ENCODE measurements at places on chromosomes 5 and 9.
A peak's percentile ranks its signal among the peaks of the same experiment; 100 is the strongest.

DNA sequence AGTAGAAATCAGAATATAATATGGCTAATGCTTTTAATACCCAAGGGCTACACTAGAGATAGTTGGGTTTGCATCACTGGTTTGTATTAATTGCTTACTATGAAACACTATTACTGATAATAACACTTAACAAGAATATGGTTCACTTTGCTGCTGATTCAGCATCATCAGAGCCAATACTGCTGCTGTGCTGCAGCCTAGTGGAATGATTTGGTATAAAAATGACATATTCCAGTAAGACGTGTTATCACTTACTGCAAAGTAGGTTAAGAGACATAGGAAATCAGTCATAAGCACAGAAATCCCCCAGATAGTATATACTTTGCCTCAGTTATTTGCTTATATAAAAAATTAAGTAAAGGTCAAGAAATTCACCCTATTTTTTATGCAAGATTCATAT, 2.8 kb downstream of the CDH10 start:
- DNase-seq, result peak; percentile 31

GRCh38 chr5:78793907-78794662, 145.5 kb upstream of the LHFPL2 start:
- DNase-seq, result no peak

DNA sequence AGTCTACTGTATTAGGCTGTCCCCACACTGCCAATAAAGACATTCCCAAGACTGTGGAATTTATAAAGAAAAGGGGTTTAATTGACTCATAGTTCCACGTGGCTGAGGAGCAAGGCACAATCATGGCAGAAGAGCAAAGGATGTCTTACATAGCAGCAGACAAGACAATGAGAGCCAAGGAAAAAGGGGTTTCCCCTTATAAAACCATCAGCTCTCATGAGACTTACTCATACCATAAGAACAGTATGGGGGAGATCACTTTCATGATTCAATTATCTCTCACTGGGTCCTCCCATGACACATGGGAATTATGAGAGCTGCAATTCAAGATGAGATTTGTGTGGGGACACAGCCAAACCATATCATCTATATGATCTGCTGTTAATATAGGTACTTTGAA, 14.8 kb upstream of the FSTL4 start:
- no peak for DNase-seq

GRCh38 chr9:109411798-109412352, 86.2 kb downstream of the PTPN3 start:
- DNase-seq, result peak; percentile 78

DNA sequence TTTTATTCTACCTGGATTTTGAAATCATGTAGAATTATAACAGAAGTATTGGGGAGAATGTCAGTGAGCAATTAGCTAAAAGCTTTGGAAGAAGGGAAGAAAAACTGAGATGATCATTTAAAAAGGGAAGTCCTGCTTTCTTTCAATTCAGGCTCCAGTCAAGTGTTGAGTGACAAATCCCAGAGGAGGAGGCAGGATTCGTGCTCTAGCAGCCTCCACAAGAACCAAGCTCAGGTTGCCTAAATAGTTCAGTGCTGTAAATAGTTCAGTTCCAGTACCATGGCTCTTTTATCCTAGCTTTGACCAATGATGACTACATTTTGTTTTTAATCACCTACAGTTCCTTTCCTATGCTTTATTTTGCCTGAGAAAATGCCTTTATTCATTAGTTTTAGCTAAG, 204.9 kb upstream of the NREP start:
- DNase-seq, result peak; percentile 32

- DNase-seq, result no peak
Measured at GRCh38 chr5:143893638-143894037, 81.7 kb downstream of the HMHB1 start.

DNA sequence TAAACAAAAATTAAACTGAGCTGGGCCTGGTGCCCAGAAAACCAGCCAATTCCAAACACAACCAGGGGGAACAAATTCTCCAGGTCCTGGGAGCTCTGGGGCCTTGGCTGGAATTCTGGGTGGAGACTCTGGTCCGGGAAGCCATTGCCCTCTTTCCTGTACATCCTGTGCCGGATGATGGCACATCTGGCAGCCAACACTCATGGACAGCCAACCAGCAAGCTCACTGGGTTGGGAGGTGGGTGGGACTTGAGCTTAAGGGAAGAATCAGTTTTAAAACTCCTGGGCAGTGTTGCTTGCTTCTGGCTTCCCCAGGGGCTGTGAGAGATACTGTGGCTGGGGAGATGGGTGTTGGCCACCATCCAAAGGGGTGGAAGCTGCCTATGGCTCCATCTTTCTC, 56.1 kb downstream of the PCDH1 start:
- DNase-seq, result no peak

GRCh38 chr5:117302473-117302872, 727.9 kb upstream of the SEMA6A start:
- no peak for DNase-seq

GRCh38 chr5:159543326-159543725, 213.0 kb upstream of the IL12B start:
- DNase-seq, result peak; percentile 1

DNA sequence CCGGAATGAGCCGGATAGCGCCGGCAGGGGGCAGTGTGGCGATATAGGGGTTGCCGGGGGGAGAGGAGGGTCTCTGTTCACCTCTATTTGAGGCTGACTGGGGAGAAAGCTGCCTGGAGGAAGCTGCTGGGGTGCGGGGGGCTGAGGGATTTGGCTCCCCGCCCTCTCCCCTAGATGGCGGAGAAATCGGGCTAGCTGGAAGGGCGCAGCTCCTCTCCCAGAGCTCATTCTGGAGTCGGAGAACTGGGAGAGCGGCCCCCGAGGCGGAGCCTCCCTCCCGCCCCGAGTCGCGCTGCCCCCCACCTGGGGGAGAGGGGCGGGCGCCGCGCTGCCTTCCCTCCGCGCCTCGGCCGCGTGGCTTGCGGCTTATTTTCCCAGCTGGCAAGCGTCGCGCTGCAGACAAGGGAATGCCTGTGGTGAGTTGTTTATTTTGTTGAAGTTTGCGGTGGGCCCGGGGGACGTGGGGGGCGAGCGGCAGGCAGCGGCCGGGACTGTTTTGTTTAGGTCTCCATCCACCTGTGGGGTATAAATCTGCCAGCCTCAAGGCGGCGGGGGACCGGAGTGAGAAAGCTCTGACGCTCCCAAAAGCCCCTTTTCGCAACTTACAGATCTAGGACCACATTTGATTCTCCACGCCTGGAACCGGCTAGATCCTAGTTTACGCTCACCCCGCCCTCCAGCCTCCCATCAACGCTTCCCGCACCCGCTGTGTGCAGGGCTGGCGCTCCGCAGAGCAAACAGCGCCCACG, 4.1 kb upstream of the RGMB start:
- no peak for DNase-seq

DNA sequence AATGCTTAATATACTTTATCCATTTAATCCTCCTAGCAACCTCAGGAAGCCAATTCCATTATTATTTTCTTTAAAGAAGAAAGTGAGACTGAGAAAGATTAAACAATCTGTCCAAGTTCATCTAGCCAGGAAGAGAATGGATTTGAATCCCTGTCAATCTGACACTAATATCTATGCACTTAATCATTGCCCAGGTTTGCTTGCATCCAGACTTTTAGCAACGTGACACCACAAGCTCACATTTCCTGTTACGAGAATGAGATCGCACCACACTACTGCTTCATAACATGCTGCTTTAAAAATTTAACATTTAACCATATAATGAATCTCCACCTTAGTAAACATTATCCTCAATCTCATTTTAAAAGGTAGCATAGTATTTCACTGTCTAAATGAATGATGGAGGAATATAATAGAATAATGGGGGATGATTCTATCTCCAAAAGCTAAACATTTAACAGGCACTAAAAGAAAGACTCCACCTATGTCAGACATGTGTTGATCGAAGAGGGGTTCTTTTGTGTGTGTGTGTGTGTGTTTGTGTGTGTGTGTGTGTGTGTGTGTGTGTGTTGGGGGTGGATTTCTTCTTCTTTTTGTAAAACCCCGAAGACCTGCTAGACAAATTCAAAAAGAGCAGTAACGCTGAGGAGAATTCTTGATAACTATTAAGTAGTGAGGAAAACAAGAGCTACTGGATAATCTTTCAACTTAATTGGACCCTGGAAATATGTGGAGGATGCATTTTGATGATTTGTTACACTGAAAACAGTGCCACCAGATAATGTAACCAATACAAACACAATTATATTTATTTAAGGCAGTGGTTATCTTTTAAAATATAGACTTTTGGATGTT, 138.7 kb upstream of the NR3C1 start:
- no peak for DNase-seq

DNA sequence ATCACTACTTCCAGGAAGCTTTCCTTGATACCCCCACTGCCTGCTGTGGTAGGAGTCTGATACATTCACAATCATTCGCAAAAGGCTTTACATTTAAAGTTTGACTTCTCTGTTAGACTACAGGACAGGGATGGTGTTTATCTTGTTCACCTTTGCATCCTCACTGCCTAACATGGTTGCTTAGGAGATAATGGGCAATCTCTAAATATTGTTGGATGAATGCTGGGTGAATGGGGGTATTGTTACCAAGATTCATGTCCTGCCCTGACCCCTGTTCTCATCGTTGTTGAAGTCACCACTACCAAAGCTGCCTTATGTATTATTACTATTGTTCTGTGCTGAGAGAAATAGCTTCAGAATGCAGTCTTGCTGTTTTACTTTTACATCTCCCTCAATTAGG, 7.7 kb upstream of the TMEFF1 start:
- DNase-seq, result no peak

Measured in MV-4-11 (cell line).